ENCODE measurements at places on chromosomes 7 and 10.

- no peak for DNase-seq
These were observed 731.8 kb downstream of the SUGCT start for GRCh38 chr7:40866601-40867000.

- DNase-seq: no peak
These were observed 77.4 kb downstream of the CHST15 start for GRCh38 chr10:124015991-124016390.

DNA sequence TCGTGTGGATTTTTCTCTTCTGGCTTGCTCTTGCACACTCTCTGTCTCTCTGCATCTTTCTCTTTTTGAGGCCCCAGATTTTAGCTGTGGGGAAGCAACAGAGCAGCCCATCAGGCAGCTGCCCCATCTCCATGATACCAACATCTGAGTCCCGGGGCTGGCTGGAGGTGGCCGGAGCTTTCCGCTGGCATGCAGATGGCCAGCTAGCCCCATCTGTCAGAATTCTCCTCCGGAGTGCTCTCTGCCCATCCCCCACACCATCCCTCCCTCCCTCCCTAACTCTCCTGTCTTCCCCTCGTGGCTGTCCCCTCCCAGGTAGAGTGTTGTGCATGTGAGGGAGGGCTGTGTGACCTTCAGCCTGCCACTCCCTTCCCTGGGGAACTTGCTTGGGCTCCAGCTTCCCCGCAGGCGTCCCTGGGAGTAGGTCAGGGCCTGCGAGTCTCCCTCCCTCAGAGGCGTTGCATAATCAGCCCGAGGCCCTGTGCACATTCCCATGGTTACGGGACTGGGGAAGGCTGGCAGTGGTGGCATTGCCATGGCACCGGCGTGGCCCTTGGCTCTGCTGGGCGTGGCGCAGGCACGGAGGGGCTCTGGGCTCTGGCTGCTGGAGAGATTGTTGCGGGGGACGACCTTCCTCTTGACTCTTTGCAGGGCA, 24.7 kb downstream of the GHRHR start:
- DNase-seq: no peak

- no peak for DNase-seq
These were observed 50.3 kb upstream of the EGR2 start for GRCh38 chr10:62866451-62866850.

DNA sequence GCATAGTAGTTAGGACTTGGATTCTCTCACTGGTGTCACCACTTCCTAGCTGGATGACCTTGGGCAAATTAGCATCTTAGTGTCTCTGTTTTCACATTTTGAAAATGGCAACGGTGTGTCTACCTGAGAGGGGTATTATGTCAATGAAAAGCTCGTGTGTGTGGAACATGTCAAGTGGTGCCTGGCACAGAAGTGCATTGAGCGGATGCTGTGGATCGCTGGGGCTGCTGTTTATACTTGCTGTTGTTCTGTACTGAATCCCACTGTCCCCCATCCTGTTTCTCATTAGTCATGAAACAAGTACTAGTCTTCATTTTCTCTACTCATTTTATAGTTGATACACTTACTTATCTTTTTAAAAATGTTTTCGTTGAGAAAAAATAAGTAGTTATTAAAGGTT, 26.1 kb downstream of the RBM33 start:
- DNase-seq: no peak

DNA sequence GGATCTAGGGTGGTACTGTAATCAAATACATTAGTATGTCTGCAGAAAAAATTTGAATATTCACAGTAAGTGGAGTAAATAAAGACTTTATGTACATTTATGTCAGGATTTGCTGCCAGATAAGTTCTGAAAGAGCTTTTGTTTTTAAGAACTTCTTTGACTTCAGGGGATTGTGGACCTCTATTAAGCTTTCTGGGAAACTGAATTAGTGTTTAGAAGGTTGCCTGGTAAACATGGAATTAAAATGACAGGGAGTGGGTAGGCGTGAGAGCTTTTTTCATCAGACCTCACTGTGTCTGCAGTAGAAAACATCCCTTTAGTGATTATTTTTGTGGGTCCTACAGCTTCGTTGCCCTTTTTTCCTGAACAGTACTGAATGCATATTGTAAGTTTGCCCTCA, 15.7 kb downstream of the SDHAF3 start:
- DNase-seq: no peak

DNA sequence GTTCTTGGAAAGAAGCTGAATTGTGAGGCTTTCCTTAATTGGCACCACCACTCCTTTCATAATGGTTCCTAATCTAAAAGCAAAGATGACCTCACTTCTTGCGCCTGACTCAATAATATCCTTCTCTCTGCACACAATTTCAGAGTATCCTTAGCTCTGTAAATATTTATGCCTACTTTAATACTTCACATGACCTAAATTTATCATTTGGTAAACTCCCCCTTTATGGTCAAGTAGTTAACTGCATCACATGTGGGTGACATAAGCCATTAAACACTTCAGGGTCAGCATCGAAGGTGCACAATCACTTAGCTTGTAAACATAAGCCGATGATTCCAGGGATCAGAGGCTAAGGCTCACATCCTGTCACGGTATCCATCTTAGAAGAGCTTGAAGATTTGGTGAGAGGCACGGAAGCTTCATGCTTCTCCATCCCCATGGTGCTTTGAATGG, 7.3 kb upstream of the RHOBTB1 start:
- DNase-seq: no peak

DNA sequence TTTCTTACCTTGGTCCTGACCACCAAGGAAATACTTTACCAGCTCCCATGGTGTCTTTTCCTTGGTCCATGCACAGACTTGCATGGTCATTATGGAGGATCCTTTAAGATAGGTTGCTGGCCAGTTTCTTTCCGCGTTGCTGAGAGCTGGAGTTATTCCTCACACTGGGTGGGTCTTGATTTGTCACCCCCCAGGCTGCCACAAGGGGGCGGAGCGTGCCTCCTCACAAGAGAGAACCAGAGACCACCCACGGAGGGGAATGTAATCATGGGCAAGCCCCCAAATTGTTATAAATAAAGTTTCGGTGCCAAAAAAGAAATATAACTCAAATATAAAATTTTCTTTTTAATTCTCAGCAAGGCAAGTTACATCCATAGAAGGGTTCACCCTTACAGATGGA, 10.5 kb upstream of the TRIM24 start:
- DNase-seq: no peak

All from GM12864 (cell line).